ENCODE measurements at places on chromosomes 4 and X. TPM values are rescaled to one million over a fixed set of nuclear protein-coding genes. Genes with fewer than 3 reads are reported as not detected.
A peak's percentile ranks its signal among the peaks of the same experiment; 100 is the strongest.

DNA sequence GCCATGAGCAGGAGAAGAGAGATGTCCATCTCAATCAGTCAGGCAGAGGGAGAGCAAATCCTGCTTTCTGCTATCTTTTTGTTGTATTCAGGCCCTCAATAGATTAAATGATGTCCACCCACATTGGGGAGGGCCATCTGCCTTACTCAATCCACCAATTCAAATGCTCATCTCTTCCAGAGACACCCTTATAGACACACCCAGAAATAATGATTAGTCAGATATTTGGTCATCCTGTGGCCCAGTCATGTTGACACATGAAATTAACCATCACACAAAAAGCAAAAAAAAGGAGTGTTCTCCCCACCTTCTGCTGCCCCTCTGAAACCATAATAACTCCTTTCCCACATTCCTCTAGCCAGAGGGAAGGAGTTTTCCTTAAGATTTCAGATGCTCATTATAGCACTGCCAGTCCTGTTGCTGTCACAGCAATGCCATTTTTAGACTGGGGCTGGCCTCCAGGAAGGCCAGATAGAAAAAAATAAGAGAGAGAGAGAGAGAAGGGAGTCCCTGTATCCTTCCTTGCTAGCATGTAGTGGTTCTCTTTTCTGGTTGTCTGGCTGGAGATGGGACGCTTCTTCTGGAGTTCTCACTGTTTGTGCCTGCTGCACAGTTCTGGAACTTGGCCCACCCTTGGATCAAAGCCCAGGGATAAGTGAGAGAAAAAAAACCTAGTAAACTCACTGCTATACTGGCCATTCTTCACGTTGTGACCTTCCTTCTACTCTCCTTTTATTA lies 177.7 kb downstream of the RBM46 start:
- DNase-seq, result peak; percentile 38

GLRA3 gene
- 1.6 TPM for total RNA-seq

GRCh38 chrX:131789664-131790063 lies 233.4 kb upstream of the STK26 start:
- DNase-seq, result no peak

CABS1 gene
- not detected for total RNA-seq

DNA sequence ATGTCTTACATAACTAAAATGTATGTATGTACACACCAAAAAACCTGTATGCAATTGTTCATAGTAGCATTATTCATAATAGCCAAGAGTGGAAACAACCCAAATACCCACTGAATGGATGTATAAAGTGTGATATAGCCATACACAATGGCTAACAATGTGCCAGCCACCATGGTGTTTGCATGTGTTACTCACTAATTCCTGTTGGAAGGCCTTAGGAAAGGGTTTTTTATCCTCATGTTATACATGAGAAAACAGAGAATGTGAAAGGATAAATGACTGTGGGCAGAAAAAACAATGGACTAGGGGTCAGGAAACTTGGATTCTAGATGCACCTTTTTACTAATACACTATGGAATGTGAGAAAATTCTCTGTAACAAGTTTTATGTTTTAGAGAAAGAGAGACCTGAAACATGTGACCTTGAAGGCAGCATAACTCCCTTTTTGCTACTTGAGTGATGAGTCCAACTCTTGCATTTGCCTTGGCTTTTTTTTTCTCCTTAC lies 55.7 kb downstream of the TIGD2 start:
- no peak for DNase-seq

DNA sequence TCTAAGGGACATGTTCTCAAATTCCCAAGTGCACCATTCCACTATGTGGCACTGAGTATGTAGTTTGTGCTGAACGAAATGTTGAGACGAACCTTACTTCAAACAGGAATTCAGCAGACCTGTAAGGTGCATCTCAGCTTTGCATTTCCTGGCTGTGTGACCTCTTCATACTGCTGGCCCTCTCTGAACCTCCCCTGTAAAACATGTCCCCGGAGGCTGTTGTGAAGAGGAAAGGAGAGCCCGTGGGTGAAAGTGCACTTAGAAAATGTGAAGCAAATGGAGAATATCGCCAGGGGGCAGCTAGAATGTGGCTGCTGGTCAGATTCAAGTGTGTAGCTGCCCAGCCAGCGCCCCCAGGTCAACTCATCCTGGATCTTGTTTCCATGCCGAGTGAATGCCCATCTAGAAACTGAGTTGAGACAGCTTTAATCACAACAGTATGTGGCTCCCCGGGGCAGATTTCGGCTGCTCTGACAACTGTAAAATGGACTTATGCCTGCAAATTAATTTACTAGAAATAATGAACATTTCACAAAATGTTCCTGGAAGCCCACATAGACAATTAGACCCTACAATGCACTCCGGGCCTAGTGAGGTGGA lies 263.3 kb downstream of the EVC2 start:
- no peak for DNase-seq

GRCh38 chr4:9949573-9949972 lies 71.7 kb downstream of the SLC2A9 start:
- DNase-seq, result peak; percentile 7

DNA sequence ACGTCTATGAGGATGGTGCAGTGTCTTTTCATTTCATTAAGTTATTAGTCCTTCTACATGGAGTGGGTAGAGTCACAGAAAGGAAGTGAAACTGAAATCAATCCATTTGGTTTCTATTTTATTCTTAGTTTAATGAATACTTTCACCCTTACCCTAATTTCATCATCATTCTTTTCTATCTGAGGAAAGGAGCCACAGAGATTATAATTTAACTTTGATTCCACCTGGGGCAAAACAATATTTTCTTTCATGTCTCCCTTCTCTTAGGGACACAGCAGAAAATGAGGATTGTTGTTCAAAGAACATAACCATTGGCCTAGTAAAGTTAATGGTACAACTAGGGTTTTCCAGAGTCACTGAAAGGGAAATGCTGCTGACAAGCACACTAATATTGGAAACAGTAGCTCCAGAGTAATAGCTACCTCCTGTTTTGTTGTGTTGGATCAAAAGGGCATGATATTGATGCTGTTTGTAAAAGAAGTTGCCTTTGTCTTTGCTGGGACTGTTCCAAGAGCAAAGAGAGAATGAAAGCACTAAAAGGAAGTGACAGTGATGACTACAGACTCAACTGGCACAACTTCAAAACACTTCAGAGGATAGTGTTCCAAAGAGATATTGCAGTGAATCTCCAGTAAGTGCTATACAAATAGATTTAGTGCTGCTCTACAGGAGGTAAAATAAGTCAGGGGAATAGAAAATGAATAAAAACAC lies 247.1 kb upstream of the PITX2 start:
- no peak for DNase-seq

RAB28 gene
- 11.0 TPM for total RNA-seq

PDHA2 gene
- not detected for total RNA-seq

- DNase-seq, result no peak
Observed at GRCh38 chr4:176217510-176217909, 22.1 kb upstream of the SPATA4 start.

DNA sequence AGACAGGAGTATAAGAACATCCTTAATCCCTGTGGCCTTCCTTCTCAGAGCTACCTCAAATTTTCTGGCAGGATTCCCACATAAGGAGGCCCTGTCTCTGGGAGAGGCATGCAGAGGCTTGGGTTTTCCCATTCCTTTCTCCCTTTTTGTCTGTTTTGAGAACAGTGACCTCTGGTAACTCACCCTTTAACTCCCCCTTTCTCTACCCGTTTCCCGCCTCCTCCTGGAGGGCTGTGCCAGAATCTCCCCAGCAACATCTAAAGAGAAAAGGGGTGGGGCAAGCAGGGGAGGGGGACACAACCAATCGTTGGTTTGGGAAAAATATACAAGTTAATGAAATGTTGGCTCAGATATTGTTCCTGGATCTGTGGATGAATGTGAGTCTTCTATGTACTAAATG lies 303.7 kb upstream of the IRS4 start:
- DNase-seq, result no peak

HPGD gene
- 5.7 TPM for total RNA-seq

MAGEA3 gene
- total RNA-seq, result 0.29 TPM

- no peak for DNase-seq
Observed at GRCh38 chrX:150616179-150616862, 47.9 kb downstream of the MTM1 start.

NAP1L2 gene
- total RNA-seq, result 5.2 TPM

- no peak for DNase-seq
Observed at GRCh38 chr4:8278421-8279287, 9.1 kb downstream of the HTRA3 start.

GRCh38 chr4:6128221-6128850 lies 72.0 kb downstream of the JAKMIP1 start:
- DNase-seq, result no peak

GRCh38 chr4:155571184-155571944 lies 95.3 kb upstream of the GUCY1A1 start:
- DNase-seq, result no peak

GRCh38 chrX:154401918-154402621 lies 3.9 kb downstream of the RPL10 start:
- DNase-seq, result no peak

SPACA5 gene
- total RNA-seq, result not detected

- no peak for DNase-seq
Observed at GRCh38 chrX:24782011-24782410, 88.3 kb downstream of the POLA1 start.

GRCh38 chrX:10486373-10486772 lies 134.0 kb downstream of the MID1 start:
- DNase-seq, result no peak

PAGE1 gene
- not detected for total RNA-seq

DNA sequence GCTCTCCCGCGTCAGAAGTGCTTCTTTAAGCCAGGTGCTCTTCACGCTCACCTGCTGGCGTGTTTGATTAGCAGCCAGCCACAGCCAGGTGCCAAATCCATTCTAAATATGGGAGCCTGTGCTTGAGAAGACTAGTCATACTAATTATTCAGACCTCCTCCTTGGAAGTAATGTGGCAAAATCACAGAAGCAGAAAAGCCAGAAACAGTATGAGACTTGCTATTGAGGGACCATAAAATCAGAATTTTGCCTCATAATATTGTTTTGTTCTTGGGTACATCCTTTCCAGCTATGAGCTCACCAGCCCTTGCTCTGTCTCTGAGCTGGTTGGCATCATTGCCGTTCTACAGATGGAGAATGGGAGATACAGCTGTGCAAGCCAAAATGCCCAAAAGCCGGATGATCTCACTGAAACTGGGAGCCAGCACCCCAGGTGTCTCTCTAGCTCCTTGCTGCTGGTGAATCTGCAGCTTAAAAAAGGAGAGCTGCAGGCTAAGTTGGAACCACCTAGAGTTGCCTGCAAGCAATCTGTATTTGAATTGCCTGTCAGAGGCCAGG lies 205.4 kb downstream of the SHROOM3 start:
- DNase-seq, result no peak

- DNase-seq, result no peak
Observed at GRCh38 chr4:8771666-8772065, 100.0 kb downstream of the HMX1 start.

DMRTC1 gene
- total RNA-seq, result not detected

GRCh38 chrX:111518667-111519066 lies 7.2 kb downstream of the SERTM2 start:
- DNase-seq, result no peak

DNA sequence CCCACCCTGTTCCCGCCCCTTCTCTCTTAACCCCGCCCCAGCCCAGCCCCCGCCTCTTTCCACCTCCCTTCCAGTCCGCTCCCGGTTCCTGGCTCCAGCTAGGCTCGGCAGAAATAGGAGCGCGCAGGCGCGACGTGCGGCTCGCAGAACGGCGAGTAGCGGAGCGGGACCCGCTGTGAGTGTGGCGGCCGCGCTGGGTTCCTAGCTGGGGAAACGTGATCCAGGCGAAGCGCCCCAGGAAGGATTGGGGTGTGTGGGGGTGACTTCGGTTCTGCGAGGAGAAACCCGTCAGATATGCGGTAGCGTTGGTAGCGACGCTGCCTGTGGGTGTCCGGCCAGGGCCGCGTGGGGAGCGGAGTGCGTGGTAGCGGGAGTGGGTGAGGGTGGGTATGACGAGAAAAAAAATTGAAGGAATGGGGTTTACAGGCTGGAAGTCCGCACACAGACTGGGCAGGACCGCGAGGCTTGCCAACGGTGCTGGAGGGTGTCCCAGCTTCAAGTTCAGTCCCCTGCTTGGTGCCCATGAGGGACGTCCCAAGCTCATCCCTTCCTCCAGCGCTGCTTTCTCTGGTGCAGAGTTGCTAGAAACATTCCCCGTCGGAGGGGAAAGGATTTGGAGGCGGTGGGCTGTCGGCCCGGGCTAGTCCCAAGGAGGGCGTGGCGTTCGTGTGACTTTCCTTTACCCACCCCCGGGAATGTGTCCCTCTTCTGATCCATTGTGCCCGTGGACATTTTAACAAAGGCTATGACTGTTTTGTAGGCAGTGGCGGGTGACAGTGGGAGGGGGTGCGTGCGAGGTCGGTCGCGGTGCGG lies at the start of gene PRRG1:
TSS of gene PRRG1 (plus strand) at position 144 of the 813 bp plus-strand sequence. CDS start 56,886 bp downstream, outside the sequence.
- peak; percentile 73 for DNase-seq

GRCh38 chr4:142452161-142452855 lies 393.8 kb downstream of the INPP4B start:
- no peak for DNase-seq

DNA sequence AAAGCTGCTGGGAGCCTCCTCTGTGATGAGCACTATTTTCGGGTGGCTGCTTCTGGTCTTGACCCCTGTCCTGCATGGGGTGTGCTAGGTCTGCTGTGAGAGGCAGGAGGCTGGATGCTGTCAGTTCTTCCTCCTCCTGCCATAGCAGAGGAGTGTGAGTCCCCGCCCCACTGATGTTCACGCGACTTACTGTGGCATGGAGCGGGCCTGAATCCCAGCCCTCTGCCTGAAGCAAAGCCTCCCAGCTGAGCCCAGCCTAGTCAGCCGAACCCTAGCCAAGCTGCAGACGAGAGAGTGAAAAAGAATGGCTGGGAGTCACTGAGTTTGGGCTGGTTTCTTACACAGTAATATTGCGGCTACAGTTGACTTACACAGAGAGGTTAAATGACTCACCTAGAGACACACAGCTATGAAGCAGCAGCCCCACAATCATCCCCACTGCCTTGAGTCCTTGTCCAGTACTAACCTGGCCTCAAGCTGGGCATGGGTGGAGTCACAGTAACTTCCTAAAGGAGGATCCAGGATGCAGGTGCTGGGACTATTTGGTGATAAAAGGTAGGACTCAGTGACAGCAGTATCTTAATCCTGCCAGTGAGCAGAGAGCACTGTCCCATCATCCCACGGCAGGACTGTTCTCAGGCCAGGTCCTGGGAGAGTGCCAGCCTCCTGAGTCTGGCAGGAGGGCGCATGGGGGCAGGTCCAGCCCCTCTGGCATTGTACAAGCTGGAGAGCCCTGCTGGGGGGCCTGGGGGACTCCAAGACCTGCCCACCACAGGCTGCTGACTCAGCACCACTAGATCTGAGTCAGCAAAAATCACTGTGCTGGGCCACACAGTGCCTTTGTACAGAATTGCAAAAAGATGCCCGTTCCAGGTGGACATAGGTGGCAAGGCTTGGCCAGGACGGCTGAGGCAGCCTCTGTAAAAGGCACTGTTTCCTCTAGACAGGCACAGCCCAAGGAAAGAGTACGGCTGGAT lies 60.4 kb upstream of the CRMP1 start:
- no peak for DNase-seq

GRCh38 chr4:176377780-176378179 lies 58.0 kb downstream of the SPCS3 start:
- no peak for DNase-seq

All from adrenal gland (tissue), 19 donors.